ENCODE measurements at places on chromosomes 12 and 14. TPM values are rescaled to one million over a fixed set of nuclear protein-coding genes. Genes with fewer than 3 reads are reported as not detected.

The CD163L1 gene
- 6.8 TPM for total RNA-seq

- DNase-seq, result peak; percentile 51
Measured at GRCh38 chr12:55797068-55797467, 20.5 kb downstream of the SARNP start.

DNA sequence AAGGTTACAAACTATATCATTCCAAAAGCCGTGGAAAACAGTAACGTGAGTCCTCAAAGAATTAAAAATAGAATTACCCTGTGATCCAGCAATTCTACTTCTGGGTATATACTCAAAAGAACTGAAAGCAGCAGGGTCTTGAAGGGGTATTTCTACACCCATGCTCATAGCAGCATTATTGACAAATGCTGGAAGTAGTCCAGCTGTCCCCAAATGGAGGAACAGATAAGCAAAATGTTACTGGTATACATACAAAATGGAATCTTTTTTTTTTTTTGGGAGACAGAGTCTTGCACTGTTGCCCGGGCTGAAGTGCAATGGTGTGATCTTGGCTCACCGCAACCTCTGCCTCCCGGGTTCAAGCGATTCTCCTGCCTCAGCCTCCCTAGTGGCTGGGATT is 32.9 kb downstream of the ADIPOR2 start:
- no peak for DNase-seq

The GLIPR1L1 gene
- total RNA-seq, result not detected

- DNase-seq, result no peak
Measured at GRCh38 chr14:65208548-65208947, 106.2 kb upstream of the MAX start.

The KCNJ8 gene
- total RNA-seq, result not detected

GRCh38 chr12:946631-947030 is 2.9 kb downstream of the RAD52 start:
- DNase-seq, result no peak

- DNase-seq, result no peak
Measured at GRCh38 chr14:95700221-95700976, 13.5 kb downstream of the TCL1A start.

DNA sequence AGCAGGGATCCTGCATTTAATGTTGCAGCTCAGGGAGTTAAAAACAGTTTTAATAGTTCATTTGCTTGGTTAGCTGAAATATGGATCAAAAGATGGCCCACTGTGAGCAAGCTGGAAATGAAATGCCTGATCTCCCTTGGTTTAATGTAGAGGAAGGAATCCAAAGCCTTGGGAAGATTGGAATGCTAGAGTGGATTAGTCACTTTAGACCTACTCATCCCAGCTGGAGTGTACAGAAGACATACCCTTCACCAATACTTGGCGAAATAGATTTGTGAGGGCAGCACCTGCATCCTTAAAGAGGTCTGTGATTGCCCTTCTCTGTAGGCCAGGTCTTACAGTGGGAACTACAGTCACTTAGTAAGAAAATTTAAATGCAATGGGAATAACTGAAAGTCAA is 58.0 kb upstream of the KRAS start:
- DNase-seq, result no peak

The NUDT14 gene
- total RNA-seq, result 5.8 TPM

Measured in HepG2 (cell line).